ENCODE measurements at places on chromosomes 3 and 15.
A peak's percentile ranks its signal among the peaks of the same experiment; 100 is the strongest.

GRCh38 chr3:60114191-60114590, 1064.4 kb upstream of the CFAP20DC start:
- DNase-seq: no peak

DNA sequence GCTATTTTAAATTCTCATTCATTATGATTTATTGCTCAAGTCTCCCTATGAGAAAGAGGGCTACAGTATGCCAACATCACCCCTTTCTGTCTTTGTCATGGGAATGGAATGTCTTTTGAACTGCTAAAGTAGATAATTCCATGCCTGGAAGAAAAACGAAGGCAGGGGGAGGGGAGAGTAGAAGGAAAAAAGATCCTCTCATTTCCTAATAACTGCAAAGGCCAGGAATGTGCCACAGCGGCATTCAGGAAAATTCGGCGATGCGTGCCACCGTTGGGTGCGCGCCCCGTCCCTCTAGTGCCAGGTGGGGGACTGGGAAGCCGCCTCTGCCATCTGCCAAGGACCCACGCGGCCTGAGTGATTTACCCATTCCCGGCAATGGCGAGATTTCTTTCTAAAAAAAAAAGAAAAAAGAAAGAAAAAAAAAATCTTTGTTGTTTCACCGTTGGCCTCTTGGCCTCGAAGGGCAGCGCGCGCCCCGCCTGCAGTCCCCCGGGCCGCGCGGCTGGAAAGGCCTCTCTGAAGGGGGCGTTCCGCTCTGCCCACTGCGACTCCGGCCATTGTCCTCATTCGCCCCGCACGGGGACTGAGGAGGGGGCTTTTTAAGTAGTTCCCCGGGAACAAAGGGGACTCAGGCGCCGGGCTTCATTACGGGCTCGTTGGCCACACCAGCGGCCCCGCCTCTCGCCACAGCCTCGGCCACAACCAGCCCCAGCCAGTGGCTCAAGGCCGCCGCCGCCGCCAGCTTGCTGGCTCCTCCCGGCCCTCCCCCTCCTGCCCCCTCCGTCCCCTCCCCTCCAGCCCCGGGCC, 54.5 kb downstream of the CPN2 start:
- DNase-seq: no peak

- no peak for DNase-seq
Measured at GRCh38 chr15:80487839-80488390, 83.7 kb downstream of the ARNT2 start.

GRCh38 chr3:187062526-187063177, 76.6 kb downstream of the RPL39L start:
- DNase-seq: no peak

DNA sequence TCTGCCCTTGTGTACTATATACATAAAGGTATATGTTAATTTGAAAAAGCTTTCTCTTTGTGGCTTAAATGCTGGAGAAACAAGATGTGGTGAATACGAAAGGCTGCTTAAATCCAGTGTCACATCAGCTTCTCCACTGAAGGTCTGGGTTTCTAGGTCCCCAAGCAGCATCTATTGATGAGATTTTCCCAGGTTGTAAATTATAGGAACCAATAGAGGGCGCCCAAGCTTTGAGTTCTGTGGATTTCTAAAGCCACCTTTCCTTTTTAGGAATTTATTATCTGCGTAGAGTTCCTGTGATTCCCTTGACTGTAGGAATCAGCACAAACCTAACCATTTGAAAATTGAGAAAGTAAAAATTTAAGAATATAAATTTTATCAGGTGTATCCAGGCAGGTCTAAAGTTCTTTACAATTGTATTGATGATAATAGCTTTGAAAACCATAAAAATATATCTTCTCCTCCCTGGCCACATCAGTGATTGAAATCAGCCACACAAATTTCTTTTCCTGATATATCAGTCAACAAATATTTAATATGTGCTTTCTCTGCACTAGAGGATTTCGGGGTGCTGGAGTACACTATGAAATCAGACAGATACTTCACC, 88.3 kb upstream of the ADAMTSL3 start:
- no peak for DNase-seq

GRCh38 chr3:159252772-159253384, 451.0 kb downstream of the MFSD1 start:
- DNase-seq: no peak

DNA sequence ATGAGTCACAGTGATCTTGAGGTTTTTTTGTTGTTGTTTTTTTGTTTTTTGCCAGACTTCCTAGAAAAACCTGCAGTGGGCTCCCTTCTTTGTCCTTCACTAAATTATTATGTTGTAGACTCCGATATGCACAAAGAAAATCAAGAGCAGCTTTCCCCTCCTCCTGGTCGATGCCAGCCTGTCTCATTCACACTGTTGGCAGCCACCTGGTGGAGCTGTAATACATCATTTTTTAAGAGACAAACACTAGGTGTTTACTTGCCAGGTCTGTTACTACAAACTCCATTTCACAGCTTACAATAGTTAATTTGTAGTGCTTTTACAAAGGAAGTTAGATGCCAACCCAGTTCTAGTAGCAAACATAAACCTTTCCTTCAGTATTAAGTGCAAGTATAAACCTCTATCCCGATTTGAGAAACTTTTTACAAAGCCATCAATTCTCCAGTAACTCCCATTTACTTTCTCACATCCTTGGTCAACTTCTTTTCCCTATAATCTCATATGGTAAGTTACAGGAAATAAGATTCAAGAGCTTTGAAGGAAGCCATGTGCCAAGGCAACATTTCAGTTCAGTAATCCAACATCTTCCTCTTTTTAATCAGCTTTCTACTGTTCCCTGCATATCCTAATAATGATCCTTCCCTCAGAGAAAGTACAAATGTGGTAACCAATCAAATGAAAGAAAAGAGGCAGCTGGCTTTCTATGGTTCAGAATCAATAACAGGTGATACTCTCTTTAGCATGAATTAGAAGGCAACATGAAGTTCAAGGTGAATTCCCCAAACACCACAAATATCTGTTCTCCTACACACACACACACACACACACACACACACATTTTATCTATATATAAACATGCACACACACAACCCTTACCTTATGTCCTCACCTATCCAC, 14.0 kb downstream of the AAGAB start:
- DNase-seq: peak; percentile 32

DNA sequence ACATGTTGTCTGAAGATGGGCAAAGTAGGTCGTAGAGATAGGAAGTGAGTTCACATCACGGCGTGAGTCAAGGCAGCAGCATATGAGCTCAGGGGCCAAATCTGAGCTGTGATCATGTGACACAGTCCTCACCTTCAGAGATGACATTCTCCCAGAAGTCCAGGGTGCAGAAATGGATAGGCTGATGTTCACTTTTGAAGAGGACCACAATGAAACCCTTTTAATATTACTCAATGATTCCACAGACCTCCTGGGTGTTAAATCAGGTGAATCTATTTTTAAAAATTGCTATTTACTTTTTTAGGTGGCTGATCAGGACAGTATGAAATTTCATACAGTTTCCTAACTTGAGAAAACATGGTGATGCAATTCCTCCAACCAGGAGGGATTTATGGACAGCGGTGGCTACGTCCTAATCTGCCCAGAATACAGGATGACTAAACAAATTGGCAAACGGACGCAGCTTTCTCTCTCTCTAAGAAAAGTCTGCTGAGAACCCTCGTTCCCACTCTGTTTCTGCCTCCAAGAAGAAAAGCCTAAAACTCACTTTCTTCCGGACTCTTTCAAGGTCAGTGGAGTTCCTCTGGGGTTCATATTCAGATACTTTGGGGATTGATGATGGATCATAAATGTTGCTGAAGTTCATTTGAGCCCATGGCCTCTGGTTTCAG, 34.4 kb downstream of the B3GNT5 start:
- no peak for DNase-seq

DNA sequence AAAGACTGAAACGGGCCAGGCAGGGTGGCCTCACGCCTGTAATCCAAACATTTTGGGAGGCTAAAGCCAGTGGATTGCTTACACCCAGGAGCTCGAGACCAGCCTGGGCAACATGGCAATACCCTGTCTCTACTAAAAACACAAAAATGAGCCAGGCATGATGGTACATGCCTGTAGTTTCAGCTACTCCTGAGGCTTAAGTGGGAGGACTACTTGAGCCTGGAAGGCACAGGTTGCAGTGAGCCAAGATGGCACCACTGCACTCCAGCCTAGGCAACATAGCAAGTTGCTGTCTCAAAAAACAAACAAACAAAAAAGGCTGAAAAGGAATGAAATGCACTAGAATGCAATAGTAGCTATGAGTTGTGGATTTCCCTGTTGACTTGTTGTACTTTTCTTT, 94.7 kb downstream of the STAG1 start:
- DNase-seq: no peak

GRCh38 chr3:15215996-15216395, 9.9 kb downstream of the CAPN7 start:
- no peak for DNase-seq

GRCh38 chr3:12522721-12523120, 22.6 kb downstream of the MKRN2OS start:
- DNase-seq: no peak

- no peak for DNase-seq
Measured at GRCh38 chr3:192863091-192863420, 54.6 kb downstream of the MB21D2 start.

DNA sequence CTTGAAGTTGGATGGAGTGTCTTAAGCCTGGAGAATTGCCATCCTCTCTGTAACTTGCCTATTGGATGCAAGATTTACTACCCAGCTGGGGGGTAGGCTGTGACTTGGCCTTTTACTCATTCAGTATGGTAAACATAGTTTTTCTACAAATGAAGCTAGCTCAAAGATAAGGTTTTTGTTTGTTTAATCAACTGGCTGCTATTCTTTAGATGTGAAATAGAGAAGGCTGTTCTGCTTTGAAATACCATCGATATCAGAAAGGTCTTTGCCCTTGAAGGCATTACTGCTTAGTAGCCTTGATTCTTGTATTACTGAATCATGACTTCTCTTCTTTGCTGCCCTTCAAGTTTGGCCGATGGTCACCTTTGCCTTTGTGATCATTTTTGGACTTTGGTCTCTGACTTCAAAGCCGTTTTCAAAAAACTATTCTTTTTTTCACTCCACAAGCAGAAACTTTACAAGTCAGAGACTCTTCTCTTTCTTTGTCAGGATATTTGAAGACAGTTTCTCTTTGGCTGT, 83.1 kb downstream of the GAP43 start:
- DNase-seq: no peak

DNA sequence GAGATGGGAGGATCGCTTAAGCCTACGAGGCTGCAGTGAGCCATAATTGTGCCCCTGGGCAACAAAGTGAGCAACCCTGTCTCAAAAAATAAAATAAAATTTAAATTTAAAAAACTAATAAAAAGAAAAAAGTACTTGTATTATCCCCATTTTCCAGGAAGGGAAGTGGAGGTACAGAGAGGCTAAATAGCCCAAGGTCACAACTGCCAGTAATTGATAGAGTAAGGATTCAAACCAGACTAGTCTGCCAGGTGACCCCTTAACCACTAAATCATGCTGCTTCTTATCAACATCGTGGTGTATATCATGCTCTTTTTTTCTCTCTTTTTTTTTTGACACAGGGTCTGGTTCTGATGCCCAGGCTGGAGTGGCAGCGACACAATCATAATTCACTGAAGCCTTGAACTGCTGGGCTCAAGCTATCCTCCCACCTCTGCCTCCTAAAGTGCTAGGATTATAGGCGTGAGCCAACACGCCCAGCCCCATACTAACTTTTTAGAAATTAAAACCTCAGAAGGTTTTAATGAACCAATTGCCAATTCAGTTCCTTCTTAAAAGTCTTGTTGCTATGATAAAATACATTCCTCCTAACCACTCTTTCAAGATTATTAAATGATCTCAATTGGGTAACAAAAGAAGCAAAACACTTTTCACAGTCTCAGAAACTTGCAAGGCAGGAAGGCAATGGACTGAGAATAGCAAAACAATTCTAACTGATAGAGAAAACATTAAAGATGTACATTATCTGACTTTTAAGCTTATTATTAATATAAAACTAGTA, 30.5 kb downstream of the HERC1 start:
- no peak for DNase-seq

DNA sequence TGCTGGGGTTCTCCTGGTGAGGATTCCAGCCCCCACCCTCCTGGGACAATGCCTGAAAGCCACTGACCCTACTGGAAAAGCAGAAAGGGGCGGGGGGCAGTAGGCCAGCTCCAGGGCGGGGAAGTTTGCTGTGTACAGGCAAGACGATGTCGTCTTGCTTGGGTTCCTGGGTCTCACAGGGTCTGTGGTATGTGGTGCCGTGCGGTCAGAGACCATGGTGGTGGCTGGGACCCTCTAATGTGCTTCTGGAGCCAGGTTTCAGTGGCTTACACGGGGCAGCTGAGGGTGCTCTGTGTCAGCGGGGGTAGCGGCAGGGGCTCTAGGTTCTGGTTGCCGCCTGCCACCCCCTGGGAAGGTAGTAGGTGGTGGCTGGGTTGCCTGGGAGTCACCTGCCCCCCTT, 54.2 kb downstream of the RHCG start:
- DNase-seq: no peak

DNA sequence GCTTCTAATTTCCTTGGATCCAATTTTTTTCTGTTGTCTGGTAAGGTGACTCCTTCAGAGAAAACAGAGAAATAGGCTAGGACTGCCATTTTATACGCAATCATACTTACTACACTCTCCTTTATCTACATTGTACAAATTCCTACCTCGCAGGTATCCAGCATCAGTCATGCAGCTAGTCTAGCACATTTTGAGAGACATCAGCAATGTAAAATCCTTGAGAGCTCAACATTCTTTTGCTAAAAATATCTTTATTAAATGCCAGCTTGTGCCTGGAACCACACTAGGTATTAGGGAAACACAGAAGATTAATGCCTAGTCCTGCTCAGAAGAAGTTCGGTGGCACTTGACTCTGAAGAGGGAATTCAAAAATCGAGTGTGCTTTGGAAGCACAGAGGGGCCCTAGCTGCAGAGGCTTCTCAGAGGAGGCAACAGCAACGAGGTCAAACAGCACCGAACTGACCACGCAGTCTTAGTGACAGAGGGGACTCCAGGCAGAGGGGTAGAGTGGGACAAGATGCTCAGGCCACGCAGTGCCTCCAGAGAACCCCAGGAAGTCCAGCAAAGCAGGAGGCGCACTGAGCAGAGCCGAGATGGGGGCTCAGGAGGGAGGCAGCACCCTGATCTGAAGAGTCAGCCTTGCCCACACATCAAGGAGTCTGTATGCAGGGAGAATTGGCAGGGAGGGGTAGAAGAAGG, 3.5 kb downstream of the FAM174B start:
- DNase-seq: no peak

- no peak for DNase-seq
Measured at GRCh38 chr3:4376499-4376898, 73.3 kb downstream of the SETMAR start.

GRCh38 chr15:91336687-91337086, 236.6 kb downstream of the SV2B start:
- DNase-seq: no peak

GRCh38 chr15:40234783-40235182, 4.1 kb upstream of the PAK6 start:
- DNase-seq: no peak

- peak; percentile 68 for DNase-seq
Measured at GRCh38 chr15:90871139-90871715, 2.8 kb downstream of the FURIN start.

DNA sequence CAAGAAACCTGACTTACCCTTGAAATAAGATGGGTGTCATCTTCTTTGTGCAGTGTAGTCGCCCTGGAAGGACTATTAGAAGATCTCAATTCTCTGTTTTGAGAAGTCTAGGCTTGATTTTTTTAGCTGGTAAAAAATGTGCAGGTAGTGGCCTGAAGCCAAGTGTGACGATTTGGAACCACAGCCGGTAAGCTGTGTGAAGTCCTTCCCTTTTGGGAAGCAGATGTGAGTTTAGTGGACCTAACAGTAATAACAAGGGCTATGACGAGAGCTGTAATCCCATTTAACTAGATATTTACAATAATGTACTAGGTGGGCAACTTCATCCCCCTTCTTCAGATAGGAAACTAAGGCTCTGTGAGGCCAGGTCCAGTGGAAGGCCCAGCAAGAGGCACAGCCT, 81.7 kb upstream of the MYZAP start:
- no peak for DNase-seq
